ENCODE measurements at places on chromosomes 5 and 9.

- no peak for DNase-seq
These were observed 25.9 kb downstream of the MTRR start for GRCh38 chr5:7894860-7895259.

GRCh38 chr9:106878081-106878837 lies 15.3 kb downstream of the ZNF462 start:
- no peak for DNase-seq

GRCh38 chr9:130445268-130445983 lies 665 bp downstream of the ASS1 start:
- no peak for DNase-seq

- DNase-seq = no peak
These were observed 353.1 kb downstream of the TLE4 start for GRCh38 chr9:79924836-79925235.

DNA sequence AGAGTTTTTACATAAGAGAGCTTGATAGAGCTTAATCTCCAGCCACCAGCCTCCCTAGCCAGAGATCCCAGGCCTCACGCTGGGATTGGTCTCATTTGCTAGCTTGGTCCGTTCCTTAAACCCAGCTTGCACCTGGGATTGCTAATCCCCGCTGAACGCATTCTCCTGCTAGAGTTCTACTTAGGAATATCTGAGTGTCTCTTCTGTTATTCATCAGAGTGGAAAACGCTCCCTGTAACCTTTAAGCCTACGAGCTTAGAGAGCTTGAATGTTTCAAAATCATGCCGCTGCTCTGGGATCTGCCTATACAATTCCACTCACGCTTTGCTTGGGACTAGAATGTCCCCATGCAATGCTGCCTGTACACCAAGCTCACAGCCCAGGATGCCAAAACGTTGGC lies 201.8 kb downstream of the NSG2 start:
- DNase-seq = no peak

GRCh38 chr5:32325062-32325461 lies 12.3 kb upstream of the MTMR12 start:
- no peak for DNase-seq

GRCh38 chr5:1058083-1058945 lies 49.7 kb downstream of the NKD2 start:
- no peak for DNase-seq

DNA sequence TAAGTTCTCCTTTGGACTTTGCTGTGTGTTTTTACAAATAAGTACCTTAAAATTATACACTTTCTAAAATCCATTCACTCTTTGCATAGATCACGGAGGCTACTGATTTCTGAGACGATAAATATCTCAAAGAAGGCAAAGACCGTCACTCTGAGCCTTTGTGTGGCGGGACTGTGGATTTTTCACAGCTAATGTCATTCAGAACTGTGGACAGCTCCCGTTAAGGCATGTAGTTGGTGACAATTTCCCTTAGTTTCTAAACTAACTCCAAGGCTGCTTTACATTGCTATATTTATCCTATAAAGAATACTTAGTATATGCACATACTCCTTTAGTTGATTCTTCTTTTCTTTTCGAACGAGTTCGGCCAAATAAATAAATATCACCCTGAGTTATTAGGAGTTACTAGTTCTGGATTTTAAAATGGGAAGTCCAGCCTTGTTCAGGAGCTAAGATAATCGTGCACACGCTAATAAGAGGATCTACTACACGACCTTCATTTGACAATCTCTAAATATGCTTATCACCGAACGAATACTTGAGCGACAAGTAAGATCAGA lies 1.8 kb downstream of the HCN1 start:
- DNase-seq = no peak

GRCh38 chr5:93257616-93258015 lies 323.4 kb downstream of the NR2F1-AS1 start:
- DNase-seq = no peak

- DNase-seq = no peak
These were observed 76.5 kb downstream of the C9orf152 start for GRCh38 chr9:110131499-110131898.

DNA sequence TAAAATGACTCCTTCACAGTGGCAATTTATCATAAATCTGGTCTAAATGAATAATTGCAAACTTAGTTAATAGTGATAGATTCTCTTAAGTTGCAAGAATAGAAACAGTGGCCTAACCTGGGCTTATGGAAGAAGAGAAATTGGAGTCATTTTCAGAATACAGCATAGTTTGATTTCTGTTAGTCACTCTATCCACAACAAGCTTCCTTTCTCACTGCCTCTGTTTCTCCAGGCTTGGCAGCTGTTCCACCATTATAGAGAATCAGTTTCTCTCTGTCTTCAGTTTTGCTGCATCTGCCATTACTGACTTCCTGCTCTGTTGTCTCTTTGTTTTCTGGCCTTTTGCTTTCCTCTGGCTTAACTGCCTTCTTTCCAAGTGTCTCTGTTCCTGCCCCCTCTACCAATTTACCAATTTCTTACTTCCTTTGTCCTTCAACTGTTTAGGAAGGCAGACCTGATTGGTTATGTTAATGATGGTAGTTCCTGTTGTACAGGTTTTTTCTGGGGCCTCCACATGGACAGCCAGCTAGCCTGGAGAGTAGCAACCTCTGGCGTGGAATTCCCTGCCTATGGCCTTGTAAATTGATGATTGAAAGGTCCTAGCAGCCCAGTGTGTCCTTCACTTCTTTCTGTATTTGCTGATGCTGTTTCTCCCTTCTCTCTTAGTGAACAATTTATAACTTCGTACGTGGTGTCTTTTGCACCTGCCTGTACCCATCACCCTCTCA lies 75.9 kb upstream of the RASGRF2 start:
- DNase-seq = no peak

- no peak for DNase-seq
These were observed 15.5 kb upstream of the FCN1 start for GRCh38 chr9:134933076-134933659.

- no peak for DNase-seq
These were observed 92.1 kb downstream of the CRB2 start for GRCh38 chr9:123447934-123448646.

DNA sequence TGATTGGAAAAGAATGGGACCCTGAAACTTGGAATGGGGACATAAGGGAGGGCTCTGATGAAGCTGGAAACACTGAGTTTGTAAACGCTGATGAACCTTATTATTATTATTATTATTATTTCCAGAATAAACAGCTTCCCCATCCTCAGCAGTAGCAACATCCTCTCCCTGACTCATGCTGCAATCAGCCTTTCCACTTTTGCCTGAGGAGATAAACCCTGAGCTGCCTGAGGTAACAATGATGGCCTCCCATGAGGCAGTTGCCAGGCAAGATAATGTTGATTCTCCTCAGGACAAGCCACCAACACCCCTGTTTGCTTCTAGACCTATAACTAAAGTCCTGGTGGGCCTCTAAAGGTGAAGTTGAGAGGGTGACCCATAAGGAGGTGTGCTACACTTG lies 139.2 kb upstream of the ATP10B start:
- no peak for DNase-seq

GRCh38 chr5:65018763-65019162 lies 250.0 kb downstream of the CWC27 start:
- DNase-seq = no peak

- no peak for DNase-seq
These were observed 31.3 kb upstream of the HTR4 start for GRCh38 chr5:148685520-148686134.

DNA sequence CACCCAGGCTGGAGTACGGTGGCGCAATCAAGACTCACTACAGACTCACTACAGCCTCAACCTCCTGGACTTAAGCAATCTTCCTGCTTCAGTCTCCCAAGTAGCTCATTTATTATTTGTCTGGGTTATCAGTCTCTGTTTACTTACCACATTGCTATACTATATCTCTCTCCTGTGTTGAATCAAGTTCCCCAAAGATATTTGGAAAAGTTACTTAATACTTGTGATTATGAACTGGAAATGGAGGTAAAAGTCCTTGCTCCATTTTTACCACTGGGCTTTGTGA lies 55.6 kb downstream of the ANGPTL2 start:
- DNase-seq = no peak

DNA sequence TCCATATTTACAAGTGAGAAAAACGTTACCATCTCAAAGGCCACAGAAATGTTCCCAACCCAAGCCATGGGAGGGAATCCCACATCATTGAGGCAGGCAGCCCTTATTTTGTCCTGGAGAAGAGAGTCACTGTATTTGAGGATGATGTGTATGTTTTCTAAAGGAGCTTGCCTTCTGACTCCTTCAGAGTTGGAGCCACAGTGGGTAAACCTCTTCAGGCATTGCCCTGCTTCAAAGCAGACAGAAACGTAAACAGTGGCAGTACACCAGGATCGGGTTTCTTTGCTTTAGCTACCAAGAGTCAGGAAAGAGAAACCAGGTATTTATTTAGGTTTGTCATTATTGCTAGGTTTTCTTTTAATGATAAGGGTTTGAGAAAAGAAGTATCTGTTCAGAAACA lies 45.7 kb downstream of the MUSK start:
- no peak for DNase-seq

DNA sequence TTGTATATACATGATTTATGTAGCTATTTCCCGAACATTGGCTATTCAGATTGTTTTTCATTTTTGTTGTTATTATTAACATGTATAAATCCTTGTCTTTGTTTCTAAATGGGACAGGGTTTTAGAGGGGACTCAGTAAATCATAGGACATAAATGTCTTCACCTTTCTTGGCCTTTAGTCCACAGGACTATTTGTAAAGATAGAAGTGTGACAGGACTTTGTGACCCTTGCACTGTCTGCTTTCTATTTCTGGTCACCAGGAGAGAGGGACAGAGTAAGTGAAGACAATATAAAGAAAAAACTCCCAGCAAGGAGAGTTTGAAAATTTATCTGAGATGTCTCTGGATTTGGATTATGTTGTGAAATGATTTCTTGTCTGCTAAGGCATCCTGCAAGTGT lies 78.6 kb upstream of the GOLM1 start:
- DNase-seq = no peak

DNA sequence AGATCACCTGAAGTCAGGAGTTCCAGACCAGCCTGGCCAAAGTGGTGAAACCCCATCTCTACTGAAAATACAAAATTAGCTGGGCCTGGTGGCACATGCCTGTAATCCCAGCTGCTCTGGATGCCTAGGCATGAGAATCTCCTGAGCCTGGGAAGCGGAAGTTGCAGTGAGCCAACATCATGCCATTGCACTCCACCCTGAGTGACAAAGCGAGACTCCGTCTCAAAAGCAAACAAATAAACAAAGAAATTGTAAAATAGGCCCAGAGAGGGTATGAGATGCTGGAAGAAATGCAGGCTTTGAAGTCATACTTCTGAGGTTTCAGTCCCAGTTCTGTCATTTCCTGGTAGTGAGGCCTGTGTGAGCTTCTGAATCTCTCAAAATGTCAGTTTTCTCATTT lies 5.3 kb upstream of the ARHGEF37 start:
- no peak for DNase-seq

DNA sequence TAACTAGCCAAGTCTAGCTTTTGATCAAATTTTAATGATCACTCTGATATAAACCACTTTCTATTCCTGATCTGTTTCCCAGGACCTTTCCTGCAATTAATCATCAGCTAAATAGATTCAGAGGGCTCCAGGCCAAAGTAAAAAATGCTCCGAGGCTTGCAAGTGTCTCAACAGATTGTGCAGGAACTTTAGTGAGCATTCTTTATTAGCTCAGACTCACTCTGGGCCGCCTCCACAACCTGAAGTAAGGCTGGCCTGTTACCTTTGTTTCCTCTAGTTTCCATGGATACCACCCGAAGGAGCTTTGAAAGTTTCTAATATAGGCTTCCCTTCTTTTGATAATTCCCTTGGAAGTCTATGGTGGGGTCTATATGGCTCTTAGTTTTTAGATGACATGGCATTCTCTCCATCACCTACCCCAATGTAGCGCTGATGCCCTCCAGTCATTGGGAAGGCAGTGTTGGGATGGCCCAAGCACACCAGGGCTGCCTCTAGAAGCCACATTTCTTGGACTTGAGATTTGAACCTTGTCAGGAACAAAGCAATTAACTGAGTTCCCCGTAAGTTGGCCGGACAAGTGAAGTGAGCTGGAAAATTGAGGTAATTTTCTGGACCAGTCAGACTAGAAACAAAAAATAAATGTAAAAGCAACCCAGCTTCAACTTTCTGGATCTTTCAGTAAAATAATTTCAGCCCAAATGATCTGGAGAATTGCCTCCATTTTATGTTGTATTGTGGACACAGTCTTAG lies 97.6 kb upstream of the LHFPL2 start:
- no peak for DNase-seq

DNA sequence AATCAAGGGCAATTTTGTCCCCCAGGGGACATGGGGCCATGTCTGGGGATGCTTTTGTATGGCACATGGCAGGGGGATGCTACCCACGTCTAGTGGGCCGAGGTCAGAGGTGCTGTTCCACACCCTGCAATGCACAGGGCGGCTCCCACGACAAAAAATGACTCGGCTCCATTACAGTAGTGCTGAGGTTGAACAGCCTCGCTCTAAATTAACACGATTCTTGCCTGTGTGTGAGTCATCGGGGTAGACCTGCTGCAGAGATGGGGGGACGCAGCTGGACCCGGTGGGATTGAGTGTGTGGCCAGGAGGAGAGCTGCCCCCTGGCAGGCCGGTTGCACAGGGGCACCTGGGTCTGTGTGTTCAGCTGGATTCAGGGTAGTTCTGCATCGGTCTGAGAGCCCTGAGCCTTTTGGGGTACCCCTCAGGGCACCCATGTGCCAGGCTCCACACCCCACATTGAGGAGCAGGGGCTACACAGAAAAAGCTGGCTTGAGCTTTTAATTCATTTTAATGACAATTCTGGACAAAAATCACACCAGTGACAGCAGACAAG lies 20.0 kb upstream of the COL5A1 start:
- no peak for DNase-seq

GRCh38 chr5:82863266-82863665 lies 213.9 kb downstream of the TMEM167A start:
- no peak for DNase-seq

GRCh38 chr5:34511063-34511462 lies 145.1 kb upstream of the RAI14 start:
- no peak for DNase-seq

DNA sequence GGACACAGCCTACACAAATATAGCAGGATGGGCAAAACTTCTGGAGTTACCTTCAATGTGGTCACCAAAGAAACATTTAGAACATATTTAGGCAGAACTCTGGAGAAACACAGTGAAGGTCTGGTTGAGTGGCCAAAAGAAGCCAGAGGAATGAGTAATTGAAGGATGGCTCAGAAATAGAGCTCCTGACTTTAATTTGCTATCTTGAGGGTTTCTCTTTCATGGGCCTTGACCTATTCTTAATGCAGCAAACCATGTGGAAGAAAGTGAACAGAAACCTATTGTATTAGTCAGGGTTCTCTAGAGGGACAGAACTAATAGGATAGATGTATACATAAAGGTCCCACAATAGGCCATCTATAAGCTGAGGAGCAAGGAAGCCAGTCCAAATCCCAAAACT lies 650.5 kb downstream of the ACTL7B start:
- DNase-seq = no peak

- no peak for DNase-seq
These were observed 2.6 kb downstream of the NKD2 start for GRCh38 chr5:1011226-1011631.

DNA sequence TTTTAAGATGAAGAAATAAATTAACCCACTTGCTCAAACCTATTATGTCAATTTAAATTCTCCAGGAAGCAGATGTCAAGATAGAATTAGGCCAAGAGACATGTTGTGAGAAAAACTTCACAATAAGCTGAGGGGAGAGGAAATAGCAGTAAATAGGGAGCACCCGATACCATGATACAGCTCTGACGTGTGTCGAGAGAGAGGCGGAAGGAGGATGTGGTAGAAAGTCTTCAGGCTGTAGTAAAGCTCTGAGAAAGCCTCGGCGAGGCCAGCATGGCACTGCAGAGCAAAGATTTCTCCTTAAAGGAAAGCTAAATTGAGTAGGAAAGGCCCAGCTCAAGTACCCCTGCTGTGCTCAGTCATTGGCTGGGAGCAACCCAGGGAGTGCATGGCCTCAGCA lies 6.0 kb upstream of the PUM3 start:
- no peak for DNase-seq

Measured in stimulated activated CD8-positive, alpha-beta memory T cell treated with anti-CD3 and anti-CD28 coated beads, Interleukin-4, amount 100 ng/mL, for 4 hours (primary cell).